ENCODE measurements at places on chromosomes 12 and 14.

- no peaks in the 10 kb centered on the region for H3K27me3 ChIP-seq
- H3K36me3 ChIP-seq: no peaks in the 10 kb centered on the region
- H3K4me1 ChIP-seq: peaks cover 33% of the 10 kb centered on the region
- no peak for DNase-seq
These were observed 27.1 kb downstream of the TMEM229B start for GRCh38 chr14:67461341-67461985.

DNA sequence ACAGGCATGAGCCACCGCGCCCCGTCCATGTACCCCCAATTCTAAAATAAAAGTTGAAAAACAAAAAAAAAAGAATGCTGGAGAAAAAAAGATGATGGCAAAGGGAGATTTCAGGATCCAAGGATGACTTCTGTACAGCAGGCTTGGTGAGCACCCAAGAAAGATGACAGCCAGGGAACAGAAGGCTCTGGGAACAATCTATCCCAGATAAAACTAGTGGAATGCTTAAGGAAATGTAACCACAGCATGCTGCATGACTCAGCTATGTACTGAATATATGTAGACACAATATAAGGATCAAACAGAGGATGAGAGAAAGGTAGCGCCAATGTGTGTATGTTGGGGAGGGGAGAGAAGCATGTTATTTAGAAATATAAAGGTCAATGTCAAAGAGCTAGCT, 123.7 kb upstream of the TMTC1 start:
- H3K36me3 ChIP-seq: no peaks in the 10 kb centered on the region
- H3K27me3 ChIP-seq: no peaks in the 10 kb centered on the region
- H3K4me1 ChIP-seq: no peaks in the 10 kb centered on the region
- no peak overlapping the region for H3K4me3 ChIP-seq
- no peak overlapping the region for H3K27ac ChIP-seq

DNA sequence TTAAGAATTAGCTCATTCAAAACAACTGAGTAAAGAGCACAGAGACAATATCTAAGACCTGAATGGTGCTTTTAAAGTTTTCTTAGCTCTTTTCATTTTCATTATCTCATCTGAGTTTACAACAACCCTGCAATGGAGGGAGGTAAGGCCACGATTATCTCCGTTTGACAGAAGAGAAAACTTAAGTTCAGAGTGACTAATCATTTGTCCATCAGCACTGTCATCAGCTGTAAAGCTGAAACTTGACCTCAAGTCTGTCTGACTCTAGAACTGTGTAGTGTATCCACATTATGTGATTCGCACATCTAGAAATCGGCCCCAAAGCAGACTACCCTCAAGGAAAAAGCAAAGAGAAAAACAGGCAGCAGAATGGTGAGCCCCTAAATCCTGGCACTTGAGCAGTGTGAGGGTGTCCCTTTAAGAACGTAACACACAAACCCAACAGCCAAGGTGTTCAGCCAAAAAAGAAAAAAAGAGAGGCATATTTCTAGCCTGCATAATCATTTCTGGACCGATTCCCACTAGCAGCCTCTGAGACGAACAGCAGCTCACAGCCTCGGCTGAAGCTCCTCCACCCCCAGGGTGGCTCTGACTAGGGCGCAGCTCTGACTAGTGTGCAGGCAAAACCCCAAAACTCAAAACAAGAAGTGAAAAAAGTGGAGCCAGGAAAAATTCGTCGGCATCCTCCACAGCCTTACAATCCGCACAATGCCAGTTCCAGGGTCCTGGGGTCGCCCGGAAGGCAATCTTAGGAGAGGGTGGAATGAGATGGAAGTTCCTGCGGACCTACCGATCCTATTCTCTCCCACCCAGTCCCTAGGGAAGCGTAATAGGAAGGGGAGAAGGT, 1.6 kb downstream of the STXBP6 start:
- DNase-seq: no peak
- no peak overlapping the region for H3K27ac ChIP-seq
- H3K4me1 ChIP-seq: peaks cover 12% of the 10 kb centered on the region
- peak overlapping the region; percentile 58 for H3K4me3 ChIP-seq
- H3K36me3 ChIP-seq: no peaks in the 10 kb centered on the region
- peaks cover 74% of the 10 kb centered on the region for H3K27me3 ChIP-seq

DNA sequence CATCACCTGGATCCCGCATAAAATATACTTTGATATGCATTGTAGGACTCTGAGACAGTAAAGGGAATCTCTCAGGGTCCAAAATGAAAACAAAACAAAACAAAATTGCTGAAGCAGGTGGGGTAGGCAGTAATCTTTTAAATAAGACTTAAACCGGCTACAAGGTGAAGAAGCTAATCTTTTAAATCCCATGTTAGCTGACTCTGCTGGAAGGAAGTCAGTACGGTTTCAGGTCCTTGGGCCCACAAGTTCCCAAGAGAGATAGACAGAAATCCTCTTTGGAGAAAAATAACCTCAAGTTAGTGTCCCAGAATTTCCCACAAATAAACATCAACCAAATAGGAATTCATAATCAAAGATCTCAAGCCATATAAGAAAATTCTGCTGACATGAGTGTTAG, 5.0 kb upstream of the EPS8 start:
- H3K4me3 ChIP-seq: no peak overlapping the region
- H3K27ac ChIP-seq: no peak overlapping the region

- no peak overlapping the region for H3K27ac ChIP-seq
- H3K36me3 ChIP-seq: no peaks in the 10 kb centered on the region
- peaks cover 5% of the 10 kb centered on the region for H3K4me1 ChIP-seq
- peak; percentile 26 for DNase-seq
- H3K4me3 ChIP-seq: peak overlapping the region; percentile 75
These were observed 2.2 kb downstream of the MMP17 start for GRCh38 chr12:131830335-131830913.

GRCh38 chr12:31371256-31371620, 45.3 kb upstream of the SINHCAF start:
- H3K4me1 ChIP-seq: no peaks in the 10 kb centered on the region
- H3K36me3 ChIP-seq: no peaks in the 10 kb centered on the region
- no peak overlapping the region for H3K4me3 ChIP-seq
- no peak overlapping the region for H3K27ac ChIP-seq
- DNase-seq: no peak
- H3K27me3 ChIP-seq: no peaks in the 10 kb centered on the region

- no peak overlapping the region for H3K4me3 ChIP-seq
- H3K27ac ChIP-seq: no peak overlapping the region
- peaks cover 26% of the 10 kb centered on the region for H3K27me3 ChIP-seq
- H3K36me3 ChIP-seq: no peaks in the 10 kb centered on the region
- no peak for DNase-seq
These were observed 15.1 kb upstream of the NGDN start for GRCh38 chr14:23454445-23454856.

DNA sequence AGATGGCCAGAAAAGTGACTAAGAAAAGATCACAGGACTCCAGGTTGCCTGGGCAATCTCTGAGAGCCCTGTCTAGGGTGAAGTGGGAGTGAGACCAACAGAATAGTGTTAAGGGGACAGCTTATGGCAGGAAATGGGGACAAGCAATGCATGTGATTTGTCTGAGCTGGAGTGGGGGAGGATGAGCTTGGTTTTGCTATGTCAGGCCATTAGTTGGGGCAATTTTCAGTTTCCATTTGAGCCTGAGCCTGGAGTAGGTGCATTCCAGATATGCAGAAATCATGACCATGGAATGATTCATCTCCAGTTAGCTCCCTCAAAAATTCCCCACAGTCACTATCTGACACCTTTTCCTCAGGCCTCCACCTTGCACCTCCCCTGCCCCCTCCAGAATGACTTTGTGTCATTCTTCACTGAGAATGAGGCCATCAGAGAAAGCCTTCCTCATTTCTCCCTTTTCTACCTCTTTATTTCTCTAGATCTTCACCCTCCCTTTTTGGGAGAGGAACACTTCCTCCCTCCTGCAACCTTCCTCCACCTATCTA, 150.9 kb upstream of the PLEKHG7 start:
- DNase-seq: no peak
- H3K27me3 ChIP-seq: no peaks in the 10 kb centered on the region
- peaks cover 6% of the 10 kb centered on the region for H3K36me3 ChIP-seq
- H3K27ac ChIP-seq: no peak overlapping the region

GRCh38 chr14:102131741-102132140, 8.0 kb upstream of the WDR20 start:
- no peaks in the 10 kb centered on the region for H3K4me1 ChIP-seq
- peaks cover 8% of the 10 kb centered on the region for H3K36me3 ChIP-seq
- H3K4me3 ChIP-seq: no peak overlapping the region
- no peak overlapping the region for H3K27ac ChIP-seq

- H3K27ac ChIP-seq: no peak overlapping the region
- no peaks in the 10 kb centered on the region for H3K27me3 ChIP-seq
- no peak overlapping the region for H3K4me3 ChIP-seq
These were observed 394.1 kb downstream of the C12orf75 start for GRCh38 chr12:105724641-105725040.

GRCh38 chr12:128534906-128535305, 267.9 kb downstream of the TMEM132C start:
- no peaks in the 10 kb centered on the region for H3K4me1 ChIP-seq
- no peaks in the 10 kb centered on the region for H3K36me3 ChIP-seq
- H3K27me3 ChIP-seq: peaks cover 5% of the 10 kb centered on the region
- DNase-seq: no peak
- no peak overlapping the region for H3K4me3 ChIP-seq
- no peak overlapping the region for H3K27ac ChIP-seq

All from naive thymus-derived CD8-positive, alpha-beta T cell (primary cell).